GOT3 (cell line): ENCODE measurements at places on chromosomes 5 and 9.

DNA sequence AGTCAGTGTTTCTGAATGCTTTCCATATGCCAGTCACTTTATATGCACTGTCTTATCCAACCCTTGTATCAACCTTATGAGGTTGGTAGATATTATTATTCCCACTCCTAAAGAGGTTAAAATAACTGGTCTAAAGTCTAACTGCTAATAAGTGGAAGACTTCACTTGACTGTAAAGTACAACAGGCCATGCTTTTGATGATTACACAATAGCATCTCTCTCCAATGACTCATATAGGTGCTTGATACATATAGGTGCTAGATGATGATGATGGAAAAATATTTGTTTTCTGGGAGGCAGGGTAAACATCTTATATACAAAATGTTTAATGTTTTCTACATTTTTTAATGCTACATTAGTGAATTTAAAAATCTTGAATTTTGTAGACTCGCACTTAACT, 75.9 kb upstream of the NR3C1 start:
- no peak for DNase-seq

DNA sequence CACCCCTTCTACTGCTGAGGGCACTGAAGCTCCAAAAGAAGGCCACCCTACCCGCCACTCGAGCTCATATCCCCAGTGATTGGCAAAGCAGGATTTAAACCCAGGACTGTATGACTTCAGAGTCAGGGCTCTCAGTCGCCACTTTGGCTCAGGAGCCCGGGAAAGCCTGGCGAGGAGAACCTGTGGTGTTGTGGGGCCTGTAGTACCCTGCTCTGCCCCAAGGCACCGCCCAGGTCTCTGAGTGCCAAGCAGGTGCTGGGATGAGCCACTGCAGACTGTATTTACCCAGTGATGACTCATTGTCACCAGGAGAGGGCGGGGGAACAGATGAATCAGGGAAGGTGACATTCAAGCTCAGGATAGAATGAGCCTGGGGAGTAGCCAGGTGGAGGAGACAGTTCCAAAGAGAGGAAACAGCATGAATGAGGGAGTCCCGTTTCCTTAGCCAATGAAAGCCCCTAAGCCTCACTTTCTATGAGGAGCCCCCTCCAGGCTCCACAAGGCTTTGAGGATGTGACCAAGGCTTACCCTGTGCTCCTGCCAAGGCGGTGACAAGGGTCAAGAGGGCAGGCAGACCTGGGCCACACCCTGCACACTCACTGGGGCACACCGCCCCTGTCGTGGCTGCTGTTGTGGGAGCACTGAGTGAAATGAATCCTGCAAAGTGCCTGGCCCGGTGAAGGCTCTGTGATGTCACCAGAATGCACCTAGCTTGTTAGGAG, 17.8 kb upstream of the DPM2 start:
- DNase-seq = no peak

GRCh38 chr9:84000186-84000585, 19.6 kb downstream of the RMI1 start:
- no peak for DNase-seq

DNA sequence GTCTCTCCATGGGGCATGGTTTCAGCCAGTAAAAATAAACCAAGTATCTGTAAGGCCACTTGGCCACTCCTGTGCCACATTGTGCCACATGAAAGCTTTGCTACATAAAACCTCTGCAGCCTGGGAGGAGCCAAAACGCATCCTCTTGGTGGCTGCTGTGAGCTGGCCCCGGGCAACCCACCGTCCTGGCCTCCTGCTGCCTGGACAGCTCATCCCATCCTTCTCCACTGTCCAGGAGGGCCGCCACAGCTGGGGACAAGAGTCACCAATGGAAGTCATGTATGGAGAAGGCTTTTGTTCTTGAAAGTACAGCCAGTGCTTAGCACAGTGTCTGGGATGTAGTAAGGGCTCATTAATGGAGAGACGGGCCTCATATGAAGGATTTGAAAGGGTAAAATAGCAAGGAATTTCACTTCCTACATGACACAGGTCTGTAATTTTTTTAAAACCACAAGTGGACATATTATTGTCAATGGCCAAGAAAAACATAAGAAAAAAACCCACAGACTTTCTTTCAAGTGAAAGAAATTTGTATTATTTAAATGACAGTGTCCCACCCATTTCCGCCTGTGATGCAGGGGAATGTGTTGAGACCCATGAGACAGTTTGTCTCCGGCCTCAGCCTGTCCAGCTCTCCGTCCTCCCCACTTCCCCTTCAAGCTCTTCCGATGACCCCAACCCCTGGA, 6.6 kb downstream of the PTGES start:
- no peak for DNase-seq

DNA sequence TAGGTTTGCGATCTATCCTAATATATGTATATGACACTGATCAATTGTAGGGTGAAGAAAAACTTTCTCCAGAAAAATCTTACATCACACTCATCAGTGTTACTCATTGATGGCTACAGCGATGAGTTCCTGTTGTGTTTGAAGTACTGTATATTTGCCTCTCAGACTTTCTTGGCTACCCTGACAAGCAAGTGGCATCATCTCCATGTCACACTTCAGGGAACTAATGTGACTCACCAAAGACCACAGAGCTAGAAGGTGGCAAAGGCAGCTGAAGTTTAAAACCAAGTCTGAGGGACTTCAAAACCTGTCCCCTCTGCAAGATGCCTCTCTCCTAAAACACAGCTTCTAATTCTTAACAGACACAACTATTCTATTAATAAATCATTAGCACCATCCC, 451.4 kb downstream of the CTNND2 start:
- DNase-seq = no peak

GRCh38 chr9:121122246-121123032, 47.7 kb downstream of the CNTRL start:
- no peak for DNase-seq

GRCh38 chr5:155167736-155168135, 154.2 kb downstream of the KIF4B start:
- no peak for DNase-seq

DNA sequence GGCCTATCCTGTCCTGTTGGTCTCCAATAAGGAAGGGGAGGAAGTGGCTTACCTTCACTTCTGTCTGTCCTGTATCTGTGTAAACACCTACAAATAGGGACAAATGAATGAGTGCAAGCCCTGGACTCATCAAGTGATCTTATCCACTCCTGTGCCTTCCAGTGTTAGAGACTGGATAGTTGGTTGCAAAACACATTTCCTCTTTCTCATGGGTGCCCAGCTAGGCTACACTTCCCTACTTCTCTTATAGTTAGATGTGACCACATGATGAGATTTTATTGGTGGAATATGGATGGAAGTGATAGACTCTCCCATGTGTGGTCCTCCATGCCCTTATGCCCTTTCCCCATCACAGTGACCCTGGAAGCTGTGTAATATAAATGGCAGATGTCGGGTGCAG, 16.9 kb upstream of the PFDN1 start:
- no peak for DNase-seq

DNA sequence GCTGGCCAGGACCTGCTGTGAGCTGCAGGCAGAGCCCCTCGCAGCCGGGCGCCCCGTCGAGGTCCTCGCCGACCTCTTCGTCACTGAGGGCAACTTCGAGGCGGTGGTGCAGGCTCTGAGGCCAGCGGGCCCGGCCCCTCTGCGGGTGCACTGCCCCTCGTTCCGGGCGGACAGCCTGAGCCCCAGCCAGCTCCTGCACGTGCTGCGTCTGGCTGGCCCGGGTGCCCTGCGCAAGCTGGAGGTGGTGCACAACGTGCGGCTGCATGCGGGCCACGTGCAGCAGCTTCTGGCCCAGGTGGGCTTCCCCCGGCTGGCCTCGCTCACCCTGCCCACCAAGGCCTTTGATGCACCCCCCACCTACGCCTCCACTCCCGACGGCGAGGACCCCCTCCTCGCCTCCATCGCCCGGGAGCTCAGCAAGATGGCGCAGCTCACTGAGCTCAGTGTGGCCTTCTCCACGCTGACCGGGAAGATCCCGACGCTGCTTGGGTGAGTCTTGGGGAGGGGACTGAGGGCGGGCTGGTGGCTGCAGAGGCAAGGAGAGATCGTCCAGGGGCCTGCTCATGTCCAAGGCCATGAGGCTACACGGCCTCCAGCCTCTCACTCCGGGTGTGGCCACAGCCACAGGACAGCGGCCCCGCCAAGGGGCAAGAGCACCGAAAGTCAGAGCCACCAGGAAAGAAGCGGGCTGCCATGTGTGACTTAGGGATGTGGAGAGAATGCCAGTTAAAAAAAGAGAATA, 825 bp downstream of the LRRC14B start:
- no peak for DNase-seq

DNA sequence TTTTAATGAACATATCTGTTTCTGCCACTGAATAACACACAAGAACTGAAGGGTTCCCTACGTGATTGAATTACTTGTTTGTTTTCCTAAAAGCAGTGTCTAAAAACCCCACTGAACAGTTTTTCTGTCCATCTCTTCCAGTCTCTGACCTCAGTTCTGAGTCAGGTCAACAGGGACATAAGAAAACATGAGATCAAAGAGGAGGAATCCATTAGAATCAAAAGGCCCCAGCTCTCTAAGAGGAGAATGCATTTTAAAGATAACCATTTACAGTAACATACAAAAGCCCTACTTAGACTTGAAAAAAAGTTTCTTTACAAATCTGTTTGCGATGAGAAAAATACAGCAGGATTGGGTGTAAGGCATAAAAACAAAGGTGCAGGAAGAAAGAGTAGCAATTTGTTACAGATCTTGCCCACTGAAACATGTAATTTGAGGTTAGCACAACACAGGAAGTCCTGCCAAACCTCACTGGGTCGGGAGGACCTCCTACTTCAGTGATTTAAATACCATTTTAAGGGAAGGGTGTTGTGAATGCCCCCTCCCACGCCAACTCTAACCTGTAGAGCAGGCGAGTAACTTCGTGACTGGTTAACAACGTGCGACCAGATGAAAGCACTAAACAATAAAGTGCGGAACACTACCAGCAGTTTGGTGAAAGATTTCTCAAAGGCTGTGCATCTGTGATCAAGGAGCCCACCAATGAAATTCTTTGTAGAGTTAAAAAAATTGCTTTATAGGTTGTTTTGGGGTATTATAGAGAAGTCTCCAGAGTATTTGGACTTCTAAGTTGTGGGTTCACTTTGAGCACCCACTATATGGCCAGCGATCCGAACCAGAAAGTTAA, 1.3 kb downstream of the QSOX2 start:
- DNase-seq = no peak

DNA sequence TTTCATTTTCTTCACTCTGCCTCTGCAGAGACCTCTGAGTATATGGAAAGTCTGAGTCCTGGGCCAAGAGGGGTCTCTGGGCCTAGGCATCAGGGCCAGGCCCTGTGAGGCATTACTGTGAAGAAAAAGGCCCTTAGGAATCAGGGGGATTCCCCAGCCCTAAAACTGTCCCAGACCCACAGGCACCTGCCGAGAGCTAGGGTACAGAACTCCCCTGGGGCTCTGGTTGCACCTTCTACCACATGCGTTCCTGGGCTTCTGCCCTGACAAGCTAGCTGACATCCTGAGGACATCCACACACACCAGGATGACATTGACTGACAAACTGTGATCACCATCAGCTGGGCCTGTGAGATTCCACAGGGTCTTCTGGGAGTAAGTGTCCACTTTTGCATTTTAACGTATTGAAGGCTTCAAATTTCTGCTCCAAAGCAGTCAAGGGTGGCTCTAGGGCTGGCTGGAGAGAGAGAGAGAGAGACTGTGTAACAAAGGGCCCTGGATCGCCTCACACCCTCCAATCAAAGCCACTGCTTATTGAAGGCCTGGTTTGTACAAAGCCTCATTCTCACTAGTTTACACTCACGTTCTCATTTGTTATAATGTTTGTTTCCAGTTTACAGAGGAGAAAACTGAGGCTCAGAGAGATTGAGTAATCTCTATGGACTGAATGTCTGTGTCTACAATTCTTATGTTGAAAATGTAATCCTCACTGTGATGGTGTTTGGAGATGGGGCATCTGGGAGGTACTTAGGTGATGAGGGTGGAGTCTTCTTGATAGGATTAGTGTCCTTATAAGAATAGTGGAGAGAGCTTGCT, 45.1 kb downstream of the TGFBI start:
- DNase-seq = no peak

DNA sequence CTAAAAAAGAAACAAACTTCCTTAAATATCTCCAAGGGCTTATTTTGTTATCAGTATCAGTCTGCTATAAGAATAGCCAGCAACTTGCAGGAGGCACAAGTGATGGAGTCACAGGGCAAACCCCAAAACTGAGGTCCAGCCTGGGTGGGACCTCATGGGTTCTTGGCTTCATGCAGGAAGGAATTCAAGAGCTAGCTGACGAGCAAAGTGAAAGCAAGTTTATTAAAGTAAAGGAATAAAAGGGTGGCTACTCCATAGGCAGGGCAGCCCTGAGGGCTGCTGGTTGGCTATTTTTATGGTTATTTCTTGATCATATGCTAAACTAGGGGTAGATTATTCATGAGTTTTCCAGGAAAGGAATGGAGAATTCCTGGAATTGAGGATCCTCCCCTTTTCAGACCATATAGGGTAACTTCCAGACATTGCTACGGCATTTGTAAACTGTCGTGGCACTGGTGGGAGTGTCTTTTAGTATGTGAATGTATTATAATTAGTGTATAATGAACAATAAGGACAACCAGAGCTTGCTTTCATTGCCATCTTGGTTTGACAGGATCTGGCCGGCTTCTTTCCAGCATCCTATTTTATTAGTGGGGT, 231.9 kb downstream of the ADAMTSL1 start:
- DNase-seq = no peak

DNA sequence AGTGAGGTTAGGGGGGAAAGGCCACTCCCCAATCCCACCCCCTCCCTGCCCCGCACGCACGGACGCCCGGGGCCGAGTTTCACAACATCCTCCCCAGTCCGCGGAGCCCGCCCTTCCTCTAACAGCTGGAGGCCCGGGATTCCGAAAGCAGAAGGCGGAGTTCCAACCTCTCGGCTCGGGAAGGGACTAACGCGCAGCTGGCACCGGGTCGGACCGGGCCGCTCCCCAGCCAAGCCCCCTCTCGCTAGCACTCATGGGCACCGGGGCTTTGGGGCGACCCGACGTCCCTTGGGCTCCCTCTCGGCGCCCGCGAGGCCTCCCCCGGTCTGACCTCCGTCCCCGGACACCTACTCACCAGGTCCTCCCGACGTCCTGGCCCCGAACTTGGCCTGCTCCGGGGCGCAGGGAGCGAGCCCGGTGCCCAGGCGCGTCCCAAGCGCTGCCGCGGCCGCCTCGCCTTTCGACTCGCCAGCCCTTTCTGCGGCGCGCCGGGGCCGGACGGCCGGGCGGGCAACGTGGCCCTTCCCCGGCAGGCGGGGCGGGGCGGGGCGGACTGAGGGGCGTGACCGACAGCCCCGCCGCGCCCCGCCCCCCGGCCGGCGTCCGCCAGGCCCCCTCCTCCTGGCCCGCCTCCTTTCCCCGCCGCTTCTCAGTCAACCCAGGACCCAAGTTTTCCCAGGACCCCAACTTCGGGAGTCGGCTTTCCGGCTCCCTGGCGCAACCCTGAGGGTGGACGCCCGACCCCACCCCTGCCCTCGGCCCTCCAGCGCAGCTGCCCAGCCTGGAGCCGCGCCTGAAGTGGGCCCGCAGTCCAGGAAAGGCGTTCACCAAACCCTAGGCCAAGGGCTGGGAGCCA, at the start of gene MGAT1:
Gene MGAT1 (minus strand): TSS at position 482 of the 856 bp plus-strand sequence. CDS start 9,835 bp downstream, outside the sequence.
- peak; percentile 62 for DNase-seq

DNA sequence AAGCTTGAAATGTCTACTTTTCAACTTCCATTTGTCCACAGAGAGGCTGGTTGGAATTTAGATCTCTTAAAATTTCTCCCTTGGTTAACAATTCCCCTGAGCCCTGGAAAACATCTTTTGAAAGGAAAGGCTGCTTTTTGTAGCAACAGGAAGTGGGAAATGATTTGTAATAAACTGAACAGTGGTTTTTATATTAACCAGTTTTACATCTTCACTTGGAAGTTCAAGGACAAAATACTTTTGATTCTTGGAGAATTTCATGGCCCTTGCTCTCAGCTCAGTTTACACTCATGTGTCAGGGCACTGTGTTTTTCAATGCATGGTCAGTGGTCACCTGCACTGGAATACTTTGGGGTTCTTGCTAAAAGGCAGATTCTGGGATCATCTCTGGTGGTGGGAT, 9.9 kb downstream of the MLANA start:
- DNase-seq = no peak
